ENCODE measurements at places on chromosomes 5 and 9. TPM values are rescaled to one million over a fixed set of nuclear protein-coding genes. Genes with fewer than 3 reads are reported as not detected.

LOX gene
- total RNA-seq: 2.1 TPM

ZFP2 gene
- 0.63 TPM for total RNA-seq

ARPC5L gene
- 16.4 TPM for total RNA-seq

DNA sequence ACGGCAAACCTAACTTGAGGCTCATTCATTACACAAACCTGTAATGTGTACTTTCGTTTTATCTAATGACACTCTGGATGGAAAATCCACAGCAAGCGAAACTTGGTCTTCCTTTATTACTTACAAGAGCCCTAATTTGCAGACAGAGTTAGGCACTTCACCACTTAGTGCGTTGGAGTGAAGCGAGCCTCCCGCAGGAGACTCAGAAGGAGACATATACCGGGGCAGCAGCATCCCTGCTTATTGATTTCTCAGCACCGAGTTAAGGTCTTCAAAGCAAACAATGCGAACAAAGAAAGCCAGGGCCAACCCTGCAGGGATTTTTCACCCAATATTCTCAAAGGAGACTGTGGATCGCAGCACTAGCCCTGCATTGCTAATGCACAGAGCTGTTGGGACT is 28.6 kb downstream of the LSM11 start:
- DNase-seq: no peak

DNA sequence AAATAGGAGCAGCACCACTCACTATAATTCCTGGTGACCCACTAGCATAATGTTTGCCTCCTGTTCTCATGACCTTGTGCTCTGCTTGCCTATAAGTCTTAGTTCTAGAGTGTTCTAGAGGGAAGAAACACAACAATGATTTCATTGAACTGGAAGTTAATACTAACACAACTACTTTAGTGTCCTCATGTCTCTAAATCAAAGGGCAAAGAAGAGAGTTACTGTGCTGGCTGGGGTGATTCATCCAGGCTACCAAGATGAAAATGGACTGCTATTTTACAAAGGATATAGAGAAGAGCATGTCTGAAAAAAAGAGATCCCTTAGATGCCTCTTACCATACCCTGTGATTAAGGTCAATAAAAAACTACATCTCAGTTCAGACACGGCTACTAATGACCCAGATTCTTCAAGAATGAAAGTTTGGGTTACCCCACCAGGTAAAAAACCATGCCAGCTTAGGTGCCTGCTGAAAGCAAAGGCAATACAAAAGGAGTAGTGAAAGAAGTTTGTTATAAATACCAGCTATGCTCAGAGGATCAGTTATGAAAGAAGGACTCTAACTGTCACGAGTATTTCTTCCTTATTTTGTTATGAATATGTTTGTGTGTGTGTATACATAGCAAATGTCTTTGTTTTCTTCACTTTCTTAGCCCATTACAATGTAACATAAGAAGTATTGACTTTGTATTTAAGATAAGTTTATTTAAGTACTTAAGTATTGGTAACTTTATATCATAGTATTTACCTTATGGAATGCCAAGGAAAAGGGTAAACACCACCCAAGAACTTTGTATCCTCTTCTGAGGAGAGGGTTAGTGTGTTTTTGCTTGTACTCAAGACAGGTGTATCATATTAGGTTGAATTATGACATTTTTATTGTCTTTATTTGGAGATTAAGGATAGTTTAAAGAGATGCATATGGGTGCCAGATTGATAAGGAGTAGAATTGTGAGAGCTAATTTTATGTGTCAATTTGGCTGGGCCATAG is 314.1 kb upstream of the PTGER4 start:
- no peak for DNase-seq

GRCh38 chr5:96329886-96330529 is 103.0 kb downstream of the PCSK1 start:
- DNase-seq: no peak

DNA sequence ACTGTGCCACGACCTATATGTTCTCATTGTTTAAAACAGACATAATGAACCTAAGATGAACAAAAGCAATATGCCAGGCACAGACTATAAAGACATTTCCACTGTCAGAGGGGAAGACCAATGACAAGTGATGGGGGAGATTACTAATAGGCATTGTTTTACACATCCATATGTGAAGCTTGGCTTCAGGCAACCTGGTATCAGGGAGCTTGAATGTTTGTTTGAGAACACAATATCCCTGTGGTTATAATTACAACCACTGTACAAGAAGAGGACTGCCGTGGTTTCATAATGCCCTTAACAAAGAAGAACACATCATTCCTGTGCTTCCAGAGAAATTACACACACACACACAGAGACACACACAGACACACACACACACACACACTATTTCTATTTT is 385.7 kb downstream of the BNC2 start:
- DNase-seq: no peak

DNA sequence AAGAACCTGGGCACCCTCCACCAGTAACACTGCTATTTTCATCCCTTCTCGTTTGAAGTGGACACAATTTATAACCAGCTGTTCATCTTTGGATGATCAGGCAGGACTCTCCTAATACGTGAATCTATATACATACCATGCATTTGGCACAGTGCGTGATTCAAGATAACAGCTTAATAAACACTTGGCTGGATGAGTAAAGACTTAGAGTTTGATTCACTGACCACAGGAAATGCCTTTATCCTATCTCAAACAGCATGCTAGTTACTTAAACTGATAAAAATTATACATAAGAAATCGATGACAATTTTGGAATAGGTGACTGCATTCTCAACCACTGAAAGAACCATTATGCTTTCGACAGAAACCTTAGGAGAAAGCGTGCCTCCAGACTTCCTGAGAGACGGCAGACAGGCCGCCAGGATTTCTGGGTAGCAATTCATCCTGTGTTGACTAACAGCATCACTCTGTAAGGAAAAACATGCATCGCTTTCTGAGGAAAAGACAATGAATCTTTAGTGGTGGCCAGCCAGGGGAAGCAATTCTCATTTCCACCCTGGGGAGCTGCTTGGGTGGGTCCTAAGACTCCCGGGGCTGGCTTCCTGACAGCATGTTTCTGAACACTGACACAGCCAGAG is 9.7 kb downstream of the MRPL36 start:
- no peak for DNase-seq
